ENCODE measurements at places on chromosomes 3 and 15.

- no peak for DNase-seq
Measured at GRCh38 chr15:27123808-27124207, 152.8 kb downstream of the GABRG3 start.

- no peak for DNase-seq
Measured at GRCh38 chr3:46129588-46130272, 78.4 kb downstream of the CCR1 start.

DNA sequence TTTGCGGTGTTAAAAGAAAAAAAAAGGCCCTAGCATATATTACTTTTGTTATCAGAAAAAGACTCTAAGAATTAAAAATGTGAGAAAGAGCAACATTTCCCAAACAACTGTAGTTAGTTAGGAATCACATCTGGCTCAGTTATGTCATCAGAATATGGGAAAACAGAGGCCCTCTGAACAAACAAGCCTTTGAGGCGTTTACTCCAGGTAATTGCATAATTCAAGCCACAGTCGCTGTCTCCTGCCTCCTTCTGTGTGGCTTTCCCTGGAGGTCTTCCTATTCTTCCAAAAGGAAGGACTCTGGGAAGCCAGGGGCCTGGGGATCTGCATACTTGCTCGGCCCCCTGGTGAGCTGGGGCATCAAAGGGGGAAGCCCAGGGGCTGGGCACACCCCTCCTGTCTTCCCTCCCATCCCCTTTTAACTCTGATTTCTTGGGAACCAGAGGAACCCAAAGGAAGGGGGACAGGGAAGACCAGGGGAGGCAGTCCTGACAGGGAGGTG lies 3.7 kb upstream of the FAM107A start:
- no peak for DNase-seq

- DNase-seq = no peak
Measured at GRCh38 chr3:155804323-155804722, 1.8 kb downstream of the C3orf33 start.

DNA sequence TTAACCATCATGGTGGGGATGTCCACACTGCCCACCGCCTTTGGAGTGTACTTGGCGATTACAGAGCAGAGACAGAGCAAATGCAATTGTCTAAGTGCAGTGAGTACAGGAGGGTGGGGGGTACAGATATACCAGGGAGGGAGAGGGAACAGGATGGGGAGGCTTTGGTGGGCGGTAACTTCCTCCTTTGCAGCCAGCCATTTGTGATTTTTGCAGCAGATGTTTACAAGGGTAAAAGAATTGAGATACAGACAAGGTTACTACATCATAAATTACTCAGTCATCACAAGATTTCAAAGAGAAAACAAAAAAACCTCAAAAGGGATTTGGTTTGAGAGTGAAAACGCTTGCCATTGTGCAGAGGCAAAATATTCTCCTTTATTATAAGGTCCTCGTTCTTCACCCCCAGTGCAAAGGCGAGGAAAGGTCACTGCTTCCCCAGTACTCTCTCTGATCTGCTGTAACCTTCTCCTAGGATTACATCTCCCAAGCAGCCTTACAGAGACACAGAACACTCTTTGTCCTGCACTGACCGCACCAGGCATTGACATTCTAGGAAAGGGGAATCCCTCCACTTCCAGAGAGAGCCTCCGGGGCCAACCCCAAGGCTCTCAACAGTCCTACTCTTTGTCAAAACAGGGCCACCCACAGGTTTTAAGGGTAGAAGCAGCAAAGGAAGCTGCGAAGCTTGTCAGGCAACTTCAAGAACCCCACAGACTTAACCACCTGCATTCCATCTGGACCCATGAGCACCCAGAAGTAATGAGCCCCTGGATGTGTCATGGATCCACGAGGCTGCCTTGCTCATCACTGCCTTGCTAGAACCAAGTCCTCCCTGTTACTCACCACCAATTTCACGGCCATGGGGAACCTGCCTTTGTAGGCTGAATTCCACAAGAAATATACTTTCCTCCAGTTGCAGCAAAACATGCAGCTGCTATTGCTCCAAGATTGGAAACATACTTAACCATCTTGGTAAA lies 117.3 kb downstream of the ADAMTS17 start:
- no peak for DNase-seq

DNA sequence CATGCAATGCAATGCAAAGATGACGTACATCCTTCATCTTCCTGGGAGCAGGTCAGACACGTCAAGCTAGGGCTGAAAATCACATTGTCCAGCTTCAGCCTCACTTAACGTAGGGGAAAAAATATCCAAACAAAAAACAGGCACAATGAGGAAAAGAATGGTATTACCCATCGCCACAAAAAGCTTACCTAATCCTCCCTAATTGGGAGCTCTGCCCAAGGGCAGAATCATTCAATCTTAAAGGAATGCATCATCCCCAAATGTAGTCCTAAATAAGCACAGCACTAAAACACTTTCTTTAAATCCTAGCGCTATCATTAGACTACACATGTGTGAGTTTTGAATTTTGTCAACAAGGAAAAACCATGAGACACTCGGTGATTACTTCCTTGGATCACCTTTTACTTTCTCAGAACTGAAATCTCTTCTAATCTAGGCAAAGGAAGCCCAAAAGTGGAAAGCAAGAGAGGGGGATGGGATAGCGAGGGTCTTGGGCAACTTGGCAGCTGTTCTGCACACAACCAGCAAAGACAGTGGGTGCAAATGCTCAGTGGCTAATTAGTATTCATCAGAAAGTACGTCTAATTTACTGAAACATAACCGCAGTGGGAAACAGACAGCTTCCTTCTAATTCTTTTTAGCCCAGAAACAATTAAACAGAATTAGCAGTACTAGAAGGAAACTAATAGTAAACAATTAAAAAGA lies 87.4 kb downstream of the ADAMTS9 start:
- DNase-seq = no peak

DNA sequence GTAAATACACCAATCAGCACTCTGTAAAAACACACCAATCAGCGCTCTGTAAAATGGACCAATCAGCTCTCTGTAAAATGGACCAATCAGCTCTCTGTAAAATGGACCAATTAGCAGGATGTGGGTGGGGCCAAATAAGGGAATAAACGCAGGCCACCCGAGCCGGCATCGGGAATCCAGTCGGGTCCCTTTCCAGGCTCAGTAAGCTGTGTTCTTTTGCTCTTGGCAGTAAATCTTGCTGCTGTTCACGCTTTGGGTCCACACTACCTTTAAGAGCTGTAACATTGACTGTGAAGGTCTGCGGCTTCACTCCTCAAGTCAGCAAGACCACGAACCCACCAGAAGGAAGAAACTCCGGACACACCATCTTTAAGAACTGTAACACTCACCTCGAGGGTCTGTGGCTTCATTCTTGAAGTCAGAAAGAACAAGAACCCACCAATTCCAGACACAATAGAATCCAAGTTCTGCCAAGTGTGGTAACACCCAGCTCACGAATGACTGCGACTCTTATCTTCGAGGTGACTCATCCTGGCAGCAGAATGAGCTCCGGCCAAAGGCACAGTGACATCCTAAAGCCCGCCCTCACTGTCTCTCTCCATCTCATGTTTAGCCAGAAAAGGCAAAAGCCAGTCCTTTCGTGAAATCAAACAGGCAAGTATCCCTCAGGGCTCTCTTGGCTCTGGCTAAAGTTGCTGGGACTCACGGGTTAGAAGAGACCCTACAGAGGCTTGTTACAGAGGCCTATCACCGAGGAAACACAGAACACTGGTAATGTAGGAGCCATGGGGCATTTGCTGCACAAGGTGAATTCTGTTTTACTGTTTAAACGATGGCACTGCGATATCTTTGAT lies 155.2 kb downstream of the FAM43A start:
- no peak for DNase-seq

GRCh38 chr15:88256279-88257230 lies at the start of gene NTRK3:
Gene NTRK3, minus strand, starts transcription at chr15:88256739. Its CDS starts 586 bp downstream, at chr15:88256153.
- no peak for DNase-seq

DNA sequence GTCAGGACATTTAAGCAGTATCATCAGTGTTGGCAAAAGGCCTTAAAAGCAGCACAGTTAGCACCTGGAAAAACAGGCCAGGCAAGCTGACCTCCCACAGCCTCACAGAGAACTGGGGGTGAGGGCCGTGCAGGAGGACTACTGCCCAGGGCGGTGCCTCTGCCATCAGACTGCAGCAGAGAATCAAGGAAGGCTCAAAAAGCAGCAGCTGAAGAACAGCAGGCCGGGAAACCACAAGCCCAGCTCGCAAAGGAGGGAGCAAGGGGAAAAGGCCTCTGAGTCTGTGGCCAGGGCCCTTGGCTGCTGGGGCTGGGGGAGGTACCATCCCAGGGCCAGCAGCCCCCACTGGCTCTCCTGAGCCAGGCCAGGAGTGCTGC lies 84.2 kb downstream of the SEC22A start:
- DNase-seq = no peak

DNA sequence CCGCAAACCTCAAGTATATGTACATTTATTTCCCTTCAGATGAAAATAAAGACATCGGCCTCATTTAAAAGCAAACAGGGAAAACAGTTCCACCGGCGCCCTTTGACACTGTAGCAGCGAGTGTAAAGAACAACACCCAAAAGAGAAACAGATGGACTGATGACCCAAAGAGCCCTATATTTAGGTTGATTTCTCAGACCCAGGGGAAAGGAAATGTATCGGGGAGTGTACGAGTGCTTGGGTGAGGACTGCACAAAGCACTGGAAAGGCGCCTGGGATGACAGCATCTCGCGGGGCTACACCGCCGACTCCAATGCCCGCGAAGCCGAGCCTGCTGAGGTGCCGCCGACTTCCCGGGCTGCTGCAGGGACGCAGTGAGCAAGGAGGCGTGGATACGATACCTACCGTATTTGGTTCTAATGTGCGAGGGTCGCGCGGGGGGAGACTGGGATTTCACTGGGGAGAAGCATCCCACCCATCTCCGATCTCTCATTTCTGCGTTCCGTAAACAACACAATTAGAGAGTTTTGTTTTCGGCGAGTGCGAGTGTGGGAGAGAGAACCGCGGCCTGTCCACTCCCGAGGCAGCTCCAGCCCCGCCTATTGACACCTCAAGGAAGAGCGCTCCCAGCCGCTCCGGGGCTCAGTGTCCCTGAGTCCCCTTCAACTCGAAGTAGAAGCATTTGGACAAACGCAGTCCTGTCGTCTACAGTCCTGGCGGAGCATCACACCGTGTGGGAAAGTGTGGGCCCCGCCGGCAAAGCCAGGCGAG lies 2.0 kb downstream of the MECOM start:
- no peak for DNase-seq

GRCh38 chr15:44804298-44805046 lies 68.1 kb downstream of the TRIM69 start:
- no peak for DNase-seq

DNA sequence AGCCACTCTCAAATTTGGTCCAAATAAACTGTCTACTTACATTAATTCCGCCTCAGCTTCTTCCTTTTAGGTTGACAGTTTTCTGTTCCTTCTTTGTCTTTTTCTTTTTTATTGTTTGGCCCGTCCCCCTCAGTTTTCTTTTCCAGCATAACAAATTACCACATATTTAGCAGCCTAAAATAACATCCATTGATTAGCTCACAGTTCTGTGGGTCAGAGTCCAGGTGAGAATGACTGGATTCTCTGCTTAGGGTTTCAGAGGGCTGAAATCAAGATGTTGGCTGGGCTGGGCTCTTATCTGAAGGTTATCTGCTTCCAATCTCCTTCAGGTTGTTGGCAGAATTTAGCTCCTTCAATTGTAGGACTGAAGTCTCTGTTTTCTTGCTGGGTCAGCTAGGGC lies 24.6 kb upstream of the LCTL start:
- DNase-seq = no peak

DNA sequence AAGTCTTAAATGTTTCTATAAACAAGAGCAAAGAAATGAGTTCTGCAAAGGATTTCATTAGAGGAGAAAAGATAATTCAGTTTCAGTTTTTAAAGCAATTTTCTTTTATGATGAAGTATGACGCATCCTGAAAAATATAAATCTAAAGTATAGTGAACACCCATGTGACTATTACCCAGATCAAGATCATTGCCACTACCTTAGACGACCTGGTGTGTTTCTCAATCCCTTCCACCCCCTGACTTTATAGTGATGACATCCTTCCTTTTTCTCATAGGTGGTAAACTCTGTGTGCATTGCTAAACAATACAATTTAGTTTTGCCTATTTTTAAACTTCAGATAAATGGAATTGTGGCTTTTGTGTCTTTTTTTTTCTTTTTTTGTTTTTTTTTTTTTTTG lies 8.4 kb downstream of the STT3B start:
- no peak for DNase-seq

- no peak for DNase-seq
Measured at GRCh38 chr3:116030131-116030850, 407.0 kb downstream of the GAP43 start.

DNA sequence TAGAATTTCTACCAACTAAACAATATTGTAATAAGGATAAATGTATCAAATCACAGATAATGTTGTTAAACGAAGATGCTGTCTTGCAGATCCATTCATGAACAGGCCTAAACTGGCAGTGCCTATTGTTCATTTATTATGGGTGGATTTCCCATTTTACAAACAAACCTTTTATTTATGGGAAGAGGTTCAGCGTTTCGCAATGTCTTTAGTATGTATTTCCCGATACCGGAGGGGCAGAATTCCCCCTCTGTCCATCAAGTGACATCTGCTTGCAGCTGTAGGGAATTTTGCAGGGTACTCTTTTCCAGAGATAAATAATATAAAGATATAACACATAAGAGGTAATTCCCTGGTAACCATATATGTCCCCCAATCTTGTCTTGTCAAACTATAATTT lies 5.7 kb downstream of the CEP19 start:
- DNase-seq = no peak

DNA sequence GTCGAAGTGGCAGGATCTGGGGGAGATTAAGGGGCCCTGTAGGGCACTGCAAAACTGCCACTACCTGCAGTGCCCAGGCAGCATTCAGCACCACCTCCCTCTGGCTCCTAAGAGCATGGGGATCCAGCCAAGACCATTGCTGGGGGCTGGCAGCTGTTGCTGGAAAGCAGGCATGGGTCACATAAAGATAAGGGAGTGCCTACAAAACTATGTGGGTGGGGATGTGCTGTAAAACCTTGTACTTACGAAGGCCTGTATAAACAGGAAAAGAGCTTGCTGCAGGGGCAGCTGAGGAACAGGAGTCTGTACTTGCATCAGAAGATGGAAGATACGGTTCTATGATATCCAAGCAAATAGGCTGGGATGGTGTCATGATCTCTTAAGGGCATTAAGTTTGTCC lies 27.1 kb downstream of the IL20RB start:
- DNase-seq = no peak
